ENCODE measurements at places on chromosomes 3 and 15.

DNA sequence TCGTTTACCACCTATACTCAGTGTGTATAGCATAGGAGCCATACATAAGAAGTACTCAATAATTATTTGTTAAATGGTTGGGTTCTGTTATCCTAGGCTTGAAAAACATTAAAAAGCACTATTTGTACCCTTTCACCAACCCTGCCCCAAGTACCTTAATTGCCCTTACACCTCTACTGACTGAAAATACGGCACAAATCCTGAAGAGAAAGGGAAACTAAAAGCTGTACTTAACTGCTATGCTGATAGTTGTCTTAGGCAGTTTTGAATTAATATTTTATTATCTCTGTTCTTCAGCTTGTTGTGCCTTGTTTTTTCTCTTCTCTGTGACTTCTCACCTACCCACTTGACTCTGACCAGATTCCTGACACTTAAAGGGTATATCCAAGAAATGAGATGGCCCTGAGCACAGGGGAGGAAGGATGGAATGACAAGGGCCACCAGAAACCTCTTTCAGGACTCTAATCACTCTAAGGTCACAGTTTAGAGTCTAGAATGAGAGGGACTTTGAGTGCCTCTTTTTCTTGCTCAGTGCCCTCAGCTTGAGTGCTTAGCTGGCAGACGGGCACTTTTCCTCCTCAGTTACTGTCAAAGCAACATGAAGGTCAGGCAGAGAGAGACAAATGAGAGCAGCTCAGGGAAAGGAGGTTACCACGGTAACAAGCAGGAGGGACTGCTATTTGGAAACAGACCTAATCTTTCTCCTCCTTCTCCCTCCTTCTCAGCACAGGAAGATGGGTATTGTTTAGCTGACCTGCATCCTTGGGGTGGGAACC lies 136.5 kb downstream of the ZNF609 start:
- DNase-seq: no peak

GRCh38 chr3:177771780-177772179 lies 574.5 kb upstream of the TBL1XR1 start:
- no peak for DNase-seq

- no peak for DNase-seq
These were observed 31.2 kb upstream of the RAF1 start for GRCh38 chr3:12695112-12695511.

- DNase-seq: no peak
These were observed 14.7 kb upstream of the SYNM start for GRCh38 chr15:99090011-99090699.

GRCh38 chr3:161852744-161853143 lies 356.1 kb downstream of the OTOL1 start:
- DNase-seq: no peak

DNA sequence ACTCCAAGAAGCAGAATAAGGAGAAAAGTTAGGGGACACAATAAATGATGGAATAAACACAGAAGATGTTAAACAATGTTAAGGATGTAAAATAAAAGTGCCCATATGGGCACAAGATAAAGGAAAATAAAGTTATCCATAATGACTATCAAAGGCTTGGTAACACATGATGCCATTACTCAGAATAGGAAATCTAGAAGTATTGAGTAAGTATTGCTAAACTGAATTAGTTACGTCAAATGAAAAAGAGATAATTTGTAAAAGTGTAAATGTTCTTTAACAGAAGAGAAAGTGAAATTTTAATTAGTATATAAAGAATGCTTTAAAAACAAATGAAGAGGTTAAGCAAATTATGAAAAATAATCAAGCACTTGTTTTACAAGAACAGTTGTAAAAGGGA lies 6.7 kb downstream of the COPS2 start:
- DNase-seq: no peak

DNA sequence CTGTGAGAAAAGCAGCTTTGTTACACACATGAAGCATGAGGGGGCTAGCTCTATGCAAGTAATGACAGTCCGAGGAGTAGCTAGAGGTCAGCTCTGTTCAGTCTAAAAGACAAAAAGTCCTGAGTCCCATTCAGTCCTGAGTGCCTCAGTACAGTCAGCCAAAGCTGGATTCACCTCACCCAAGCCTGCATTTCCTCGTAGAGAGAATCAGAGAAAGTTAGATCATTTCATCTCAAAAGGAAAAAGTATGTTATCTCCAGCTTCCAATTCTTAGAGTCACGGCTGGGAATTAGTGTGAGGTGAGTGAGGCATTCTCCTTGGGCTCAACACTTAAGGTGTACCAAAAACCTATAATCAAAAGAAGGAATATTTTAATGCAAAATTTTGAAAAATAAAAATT lies 5.9 kb upstream of the ACP3 start:
- DNase-seq: no peak

- DNase-seq: no peak
These were observed 643.8 kb downstream of the SQOR start for GRCh38 chr15:46278486-46279090.

- no peak for DNase-seq
These were observed 130.1 kb downstream of the P2RY1 start for GRCh38 chr3:152964911-152965609.

GRCh38 chr15:73751511-73751898 lies 1.6 kb downstream of the INSYN1 start:
- no peak for DNase-seq

DNA sequence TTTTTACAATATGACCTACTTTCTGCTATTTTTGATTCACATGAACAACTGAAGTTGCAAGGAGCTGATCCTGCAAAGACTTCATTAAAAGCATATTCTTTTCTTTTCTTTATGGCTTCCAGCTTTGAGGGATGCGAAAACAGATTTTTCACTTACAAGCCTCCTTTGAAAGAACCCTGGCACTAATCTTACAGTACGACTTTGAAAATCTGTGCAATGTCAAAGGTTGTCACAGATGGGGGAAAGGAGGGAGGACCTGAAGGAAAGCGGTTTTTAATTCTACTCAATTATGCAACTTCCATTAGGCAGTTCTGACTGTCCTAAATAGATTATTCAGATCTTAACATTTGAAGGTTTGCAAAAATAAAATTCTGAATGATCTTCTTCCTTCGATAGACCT lies 130.5 kb downstream of the TNIK start:
- no peak for DNase-seq

DNA sequence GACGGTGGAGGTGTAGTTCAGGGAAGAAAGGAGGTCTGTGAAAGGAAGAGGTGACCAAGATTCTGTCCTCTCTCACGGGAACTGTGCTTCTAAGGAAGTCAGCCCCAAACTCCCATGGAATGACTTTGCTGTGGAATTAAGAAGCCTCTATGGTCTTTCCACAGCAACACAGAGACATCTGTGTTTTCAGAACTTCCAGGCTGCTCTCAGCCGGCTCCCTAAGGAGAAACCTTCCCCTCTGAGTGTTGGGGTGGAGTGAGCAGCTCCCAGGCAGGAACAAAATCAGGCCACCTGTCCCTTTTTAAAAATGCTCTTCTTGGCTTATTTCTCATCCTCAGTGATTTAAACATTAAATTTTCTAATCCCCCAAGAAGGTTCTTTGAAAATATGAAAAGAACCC lies 53.3 kb upstream of the SNRK start:
- DNase-seq: no peak

- DNase-seq: no peak
These were observed 319.4 kb upstream of the STAC start for GRCh38 chr3:36060950-36061349.

- DNase-seq: no peak
These were observed 12.8 kb downstream of the GABRA5 start for GRCh38 chr15:26879706-26880105.

GRCh38 chr3:139300416-139300815 lies 43.4 kb upstream of the MRPS22 start:
- DNase-seq: no peak

DNA sequence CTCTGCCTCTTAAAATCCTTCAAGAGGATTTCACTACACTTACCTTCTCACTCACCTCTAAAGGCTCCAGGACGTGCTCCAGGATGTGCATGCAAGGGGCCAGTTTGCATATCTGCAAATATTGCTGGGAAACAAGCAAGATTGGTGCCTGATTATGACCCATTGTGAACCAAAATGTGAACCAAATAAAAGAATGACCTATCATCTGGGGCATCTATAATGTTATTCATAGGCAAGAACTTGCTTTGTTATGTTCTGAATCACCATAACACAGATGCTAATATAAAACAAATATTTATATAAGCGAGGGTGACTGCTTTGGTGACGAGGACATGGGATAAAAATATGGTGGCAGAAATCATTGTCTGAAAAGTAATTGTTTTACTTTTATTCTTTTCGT lies 5.5 kb downstream of the IL12A start:
- DNase-seq: no peak

GRCh38 chr15:101506491-101506890 lies 17.0 kb upstream of the PCSK6 start:
- DNase-seq: no peak

DNA sequence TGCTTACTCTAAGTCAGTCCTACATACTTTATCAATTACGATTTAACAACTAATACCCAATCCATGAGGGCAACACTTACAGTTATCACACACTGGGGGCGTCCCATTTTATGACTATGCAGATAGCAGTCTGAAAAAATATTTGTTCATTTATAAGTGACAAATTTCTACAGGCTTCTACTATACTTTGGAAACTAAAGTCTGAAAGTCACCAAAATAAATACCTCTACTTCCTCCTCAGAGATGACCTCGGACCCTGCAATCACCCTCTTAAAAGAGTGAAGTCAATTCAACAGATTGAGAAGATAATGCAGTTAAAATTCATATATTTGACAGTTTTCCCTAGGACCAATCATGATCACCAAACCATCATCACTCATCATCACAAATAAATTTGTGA lies 76.6 kb downstream of the GSK3B start:
- no peak for DNase-seq
